Stimulated activated CD4-positive, alpha-beta T cell treated with anti-CD3 and anti-CD28 coated beads, TNF-alpha, amount 100 ng/mL, for 1 hour (primary cell): ENCODE measurements at places on chromosomes 7 and 10.

- no peak for DNase-seq
These were observed 915.8 kb downstream of the XPNPEP1 start for GRCh38 chr10:109007514-109007913.

DNA sequence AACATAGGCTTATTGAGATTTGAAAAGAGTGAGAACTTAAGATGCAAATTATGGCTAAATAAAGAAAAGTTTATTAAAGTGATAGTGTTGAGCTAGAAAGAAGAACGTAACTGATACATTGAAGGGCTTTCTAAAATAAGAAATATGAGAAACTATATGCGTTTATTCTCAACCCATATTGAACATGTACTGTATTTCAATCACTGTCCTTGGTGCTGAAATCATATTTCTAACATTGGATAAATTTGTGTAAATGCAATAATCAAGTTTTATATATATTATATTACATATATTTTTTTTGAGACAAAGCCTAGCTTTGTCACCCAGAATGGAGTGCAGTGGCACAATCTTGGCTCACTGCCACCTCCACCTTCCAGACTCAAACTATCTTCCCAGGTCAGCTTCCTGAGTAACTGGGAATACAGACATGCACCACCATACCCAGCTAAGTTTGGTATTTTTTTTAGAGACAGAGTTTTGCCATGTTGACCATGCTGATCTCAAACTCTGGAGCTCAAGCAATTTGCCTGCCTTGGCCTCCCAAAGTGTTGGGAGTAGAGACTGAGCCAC lies 1065.8 kb downstream of the REEP3 start:
- no peak for DNase-seq

- DNase-seq, result no peak
These were observed 70.1 kb downstream of the RELN start for GRCh38 chr7:103919272-103919868.

- DNase-seq, result no peak
These were observed 131.6 kb downstream of the PKD1L1 start for GRCh38 chr7:47816647-47817046.

DNA sequence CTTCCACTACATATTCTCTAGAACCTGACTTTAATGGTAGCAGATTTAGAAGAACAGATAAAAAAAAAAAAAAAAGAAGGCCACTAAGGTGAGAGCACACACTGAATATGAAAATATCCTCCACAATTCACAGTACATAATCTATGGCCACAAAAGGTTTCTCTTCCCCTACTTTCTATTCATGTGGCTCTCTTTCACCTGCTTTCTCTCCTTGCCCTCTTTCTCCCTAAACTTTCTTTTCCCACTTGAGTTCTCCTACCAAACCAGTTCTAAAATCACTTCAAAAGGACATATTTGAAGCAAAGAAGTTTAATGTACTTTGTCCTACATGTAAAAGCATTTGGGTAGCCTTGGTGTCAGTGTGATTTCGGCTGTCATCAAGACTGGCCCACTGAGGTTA lies 18.5 kb upstream of the DLX6 start:
- DNase-seq, result no peak

DNA sequence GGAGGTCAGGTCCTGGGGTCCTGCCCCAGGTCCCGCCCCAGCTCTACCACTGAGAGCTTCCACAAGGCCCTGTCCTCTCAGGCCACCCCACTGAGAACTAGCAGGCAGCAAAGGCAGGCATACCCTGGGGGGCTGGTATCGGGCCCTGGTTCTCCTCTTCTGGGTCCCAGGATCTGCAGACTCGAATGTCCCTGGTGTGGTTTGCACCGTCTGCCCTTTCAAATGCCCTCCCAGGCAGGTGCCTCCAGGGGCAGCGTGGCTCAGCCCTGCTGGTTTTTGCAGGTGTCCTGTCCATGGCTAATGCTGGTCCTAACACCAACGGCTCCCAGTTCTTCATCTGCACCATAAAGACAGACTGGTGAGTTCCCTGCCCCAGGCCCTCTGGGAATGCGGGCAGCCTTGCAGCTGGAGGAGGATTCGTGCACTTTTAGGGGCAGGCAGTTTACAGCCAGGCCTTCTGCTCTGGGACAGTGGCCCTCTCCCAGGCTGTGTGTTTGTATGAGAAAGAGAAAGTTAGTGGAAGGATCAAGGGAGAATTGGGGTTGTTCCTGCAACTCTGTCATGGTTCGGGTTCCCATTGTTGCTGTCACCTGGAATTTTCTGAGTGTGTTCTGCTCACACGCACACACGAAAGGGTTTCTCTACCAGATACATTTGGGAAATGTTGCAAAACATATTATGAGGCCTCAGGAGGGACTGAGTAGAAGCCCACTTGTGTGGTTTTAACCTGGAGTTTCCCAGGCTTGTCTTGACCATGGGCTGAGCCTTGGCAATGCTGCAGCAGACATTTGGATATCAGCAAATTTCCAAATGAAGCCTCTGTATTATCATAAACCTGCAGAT lies 5.0 kb downstream of the PPIF start:
- DNase-seq, result no peak

- DNase-seq, result no peak
These were observed 578.6 kb upstream of the GALNT17 start for GRCh38 chr7:70553364-70553763.

DNA sequence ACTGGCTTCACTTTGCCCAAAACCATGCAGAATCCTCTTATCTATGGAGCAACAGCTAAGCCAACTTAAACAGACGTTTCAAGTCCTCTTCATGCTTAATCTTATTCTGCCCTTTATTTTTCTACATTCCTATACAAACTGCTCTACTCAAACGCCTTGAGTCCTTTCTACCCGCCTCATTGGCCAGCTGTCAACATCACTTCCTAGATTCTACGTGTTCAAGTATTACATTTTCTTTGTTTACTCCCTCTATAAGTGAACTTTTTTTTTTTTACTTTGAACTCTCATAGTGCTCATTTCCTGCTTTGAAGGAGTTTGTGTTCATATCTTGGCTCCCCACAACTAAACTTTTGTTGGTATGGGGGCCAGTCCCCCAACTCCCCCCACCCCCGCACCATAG lies 28.9 kb upstream of the SLC26A5 start:
- DNase-seq, result no peak

DNA sequence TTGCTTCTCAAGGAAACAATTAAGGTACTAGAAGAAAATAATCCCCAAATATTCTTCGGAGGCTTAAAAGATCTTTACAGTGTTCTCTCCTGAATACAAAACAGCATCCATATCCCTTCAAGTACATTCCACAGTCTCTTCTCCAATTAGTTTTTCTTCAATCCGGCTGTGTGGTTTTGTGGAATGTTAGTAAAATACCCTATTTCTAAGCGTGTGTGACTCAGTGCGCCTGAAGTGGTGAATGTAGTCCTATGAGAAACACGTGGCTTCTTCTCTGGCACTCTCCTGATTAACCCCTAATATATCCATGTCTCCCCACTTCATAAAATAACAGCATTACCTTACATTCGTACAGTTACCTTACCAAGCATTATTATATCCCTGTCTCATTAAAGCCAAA lies 570.2 kb downstream of the ARL4A start:
- DNase-seq, result no peak

DNA sequence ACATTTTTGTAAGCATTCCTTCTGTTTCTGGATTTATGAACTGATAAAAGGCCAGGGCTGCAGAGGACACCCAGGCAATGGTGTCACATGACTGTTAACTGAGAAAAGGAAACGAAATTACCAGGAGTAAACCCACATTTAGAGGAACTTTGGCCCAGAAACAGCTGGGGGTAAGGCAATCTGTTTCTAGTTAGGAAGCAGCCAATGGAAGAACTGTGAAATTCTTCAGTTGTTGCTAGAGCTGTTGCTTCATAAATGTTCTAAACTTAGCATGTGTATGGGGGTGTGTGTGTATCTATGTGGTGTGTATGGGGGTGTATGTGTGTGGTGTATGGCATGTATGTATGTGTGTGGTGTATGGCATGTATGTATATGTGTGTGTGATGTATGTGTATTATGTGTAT lies 11.8 kb upstream of the PDCD4 start:
- no peak for DNase-seq

DNA sequence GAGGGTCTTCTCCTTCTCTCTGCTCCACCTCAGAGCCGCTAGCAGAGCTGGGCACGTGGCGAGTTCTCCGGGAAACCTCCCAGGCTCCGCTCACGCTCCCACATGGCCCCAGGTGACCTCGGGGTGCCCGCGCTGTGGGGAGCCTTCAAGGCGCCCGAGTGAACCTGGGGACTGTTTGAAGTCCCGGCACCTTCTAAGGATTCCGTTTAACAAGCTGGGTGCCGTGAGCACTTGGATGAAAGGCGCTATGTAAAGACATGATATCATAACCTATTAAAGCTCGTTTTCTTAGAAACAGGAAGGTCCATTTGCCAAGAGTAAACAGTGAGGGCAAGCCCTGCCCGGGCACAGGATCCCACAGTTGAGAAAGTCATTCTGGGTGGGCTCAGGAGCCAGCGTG lies 15.8 kb upstream of the MYL10 start:
- no peak for DNase-seq

GRCh38 chr10:108561649-108562048 lies 1361.7 kb downstream of the XPNPEP1 start:
- DNase-seq, result no peak

DNA sequence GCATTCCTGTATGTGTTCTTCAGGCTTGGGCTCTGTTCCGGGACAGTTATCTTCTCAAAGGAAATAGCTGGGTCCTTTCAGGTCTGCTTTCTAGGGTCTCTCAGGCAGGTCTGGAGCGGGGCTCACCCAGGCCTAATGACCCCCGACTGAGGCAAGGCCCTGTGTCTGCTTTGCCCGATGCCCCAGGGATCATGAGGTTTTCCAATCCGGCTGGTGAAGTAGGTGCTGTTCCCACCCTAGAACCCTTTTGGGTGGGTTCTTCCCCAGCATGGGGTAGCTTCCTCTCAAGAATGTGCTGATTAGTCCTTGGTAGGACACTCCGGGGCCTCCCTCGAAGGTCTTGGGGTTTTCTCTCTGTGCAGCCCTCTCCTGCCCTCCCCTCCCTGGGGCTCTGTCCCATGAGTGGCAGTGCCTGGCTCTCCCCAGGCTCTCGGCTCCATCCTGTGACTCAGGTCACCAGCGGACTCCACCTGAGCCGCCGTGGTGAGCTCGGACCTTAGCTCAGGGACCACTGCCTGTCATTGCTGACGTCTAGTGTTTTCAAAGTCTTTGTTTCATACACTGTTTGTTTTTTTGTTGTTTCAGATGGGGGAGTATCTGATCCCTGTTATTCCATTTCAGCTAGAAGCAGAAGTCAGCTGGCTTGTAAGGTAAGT lies 71.0 kb upstream of the NKX6-2 start:
- no peak for DNase-seq

- DNase-seq, result no peak
These were observed 40.7 kb downstream of the NPTX2 start for GRCh38 chr7:98657736-98658135.

- no peak for DNase-seq
These were observed 282.0 kb downstream of the SEC23IP start for GRCh38 chr10:120174491-120174890.

GRCh38 chr10:66187053-66187733 lies 738.6 kb upstream of the LRRTM3 start:
- no peak for DNase-seq

GRCh38 chr7:15686295-15686956 lies at the start of gene MEOX2:
MEOX2 (minus strand) TSS chr7:15686683; CDS start chr7:15686402, 281 bp downstream.
- DNase-seq, result no peak

DNA sequence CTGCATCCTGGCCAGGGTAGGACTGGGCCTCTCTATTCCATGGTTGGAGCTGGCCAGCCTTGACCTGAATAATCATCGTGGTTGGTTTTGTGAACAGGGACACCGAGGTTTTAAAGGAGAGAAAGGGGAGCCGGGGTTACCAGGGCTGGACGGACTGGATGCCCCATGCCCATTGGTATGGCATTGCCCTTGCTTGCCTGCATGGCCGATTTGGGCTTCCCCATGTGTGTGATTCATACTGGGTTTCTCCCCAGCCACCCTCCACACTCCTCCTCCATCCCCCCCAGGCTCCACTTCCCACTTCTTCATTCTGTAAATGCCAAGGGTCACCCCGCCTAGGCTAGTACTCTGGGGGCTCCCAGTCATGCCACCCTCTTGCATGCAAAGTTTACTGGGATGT lies 98.8 kb upstream of the MACROH2A2 start:
- DNase-seq, result no peak

- DNase-seq, result no peak
These were observed 171.4 kb upstream of the INHBA start for GRCh38 chr7:41874201-41874785.

DNA sequence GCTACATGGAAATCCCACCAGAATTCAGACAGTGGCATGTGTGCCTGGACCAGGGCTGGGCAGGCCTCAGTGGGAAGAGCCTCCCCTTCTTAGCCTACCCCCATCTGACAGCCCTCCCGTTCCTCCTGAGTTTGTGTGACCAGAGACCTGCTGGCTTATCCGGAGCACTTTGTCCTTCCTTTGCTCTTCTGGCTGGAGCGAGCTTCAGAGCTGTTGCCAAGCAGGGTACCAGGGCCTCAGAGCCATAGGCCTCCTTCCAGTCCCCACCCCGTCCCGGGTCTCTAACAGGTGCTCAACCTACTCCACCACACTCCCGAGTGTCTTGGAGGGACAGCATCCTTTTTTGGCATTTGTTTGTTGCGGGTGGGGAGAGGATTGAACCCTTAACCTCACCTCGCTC lies 26.5 kb upstream of the TRIM8 start:
- no peak for DNase-seq

- no peak for DNase-seq
These were observed 4.3 kb downstream of the SVIL start for GRCh38 chr10:29630205-29631048.

DNA sequence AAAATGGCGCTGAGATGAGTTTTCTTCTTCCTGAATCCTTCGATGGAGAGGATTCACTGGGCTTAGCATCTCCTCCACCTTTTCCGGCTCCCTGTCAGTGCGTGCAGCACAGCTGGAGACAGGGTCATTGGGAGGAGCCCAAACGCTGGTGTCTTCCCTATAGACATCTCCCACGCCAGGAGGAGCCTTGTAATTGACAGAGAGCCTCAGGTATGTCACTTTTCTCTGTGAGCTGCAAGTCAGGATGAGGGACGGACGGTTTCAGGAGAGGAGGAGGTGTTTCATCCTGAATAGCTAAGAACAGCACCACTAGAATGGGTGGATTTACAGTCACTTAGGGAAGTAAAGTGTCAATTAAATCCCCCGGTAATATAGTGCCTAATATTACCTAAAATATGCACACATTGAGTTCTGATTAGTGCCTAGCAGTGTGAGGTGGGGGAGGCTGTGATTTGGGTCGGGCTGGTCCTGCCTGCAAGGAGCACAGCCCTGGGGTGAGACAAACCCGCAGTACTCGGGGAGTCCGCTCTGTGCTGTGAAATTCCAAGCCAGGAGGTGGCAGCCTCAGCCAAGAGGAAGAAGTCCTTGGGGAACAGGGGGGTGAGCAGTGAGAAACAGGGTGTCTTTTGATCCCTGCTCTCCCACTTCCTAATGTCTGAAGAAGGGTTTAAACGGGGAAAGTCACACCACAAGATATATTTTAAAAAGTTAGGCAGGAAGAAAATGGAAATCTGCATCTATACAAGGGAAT lies 28.2 kb downstream of the IL15RA start:
- DNase-seq, result peak; percentile 11

GRCh38 chr10:12111528-12111927 lies 17.9 kb upstream of the SEC61A2 start:
- DNase-seq, result no peak

- DNase-seq, result no peak
These were observed 49.9 kb upstream of the CUX1 start for GRCh38 chr7:101767544-101767943.

GRCh38 chr10:79079490-79080355 lies 11.0 kb downstream of the ZMIZ1 start:
- DNase-seq, result no peak
